ENCODE measurements at places on chromosomes 12 and 14.

- DNase-seq = peak; percentile 27
Observed at GRCh38 chr14:93655078-93655750, 133.1 kb downstream of the PRIMA1 start.

DNA sequence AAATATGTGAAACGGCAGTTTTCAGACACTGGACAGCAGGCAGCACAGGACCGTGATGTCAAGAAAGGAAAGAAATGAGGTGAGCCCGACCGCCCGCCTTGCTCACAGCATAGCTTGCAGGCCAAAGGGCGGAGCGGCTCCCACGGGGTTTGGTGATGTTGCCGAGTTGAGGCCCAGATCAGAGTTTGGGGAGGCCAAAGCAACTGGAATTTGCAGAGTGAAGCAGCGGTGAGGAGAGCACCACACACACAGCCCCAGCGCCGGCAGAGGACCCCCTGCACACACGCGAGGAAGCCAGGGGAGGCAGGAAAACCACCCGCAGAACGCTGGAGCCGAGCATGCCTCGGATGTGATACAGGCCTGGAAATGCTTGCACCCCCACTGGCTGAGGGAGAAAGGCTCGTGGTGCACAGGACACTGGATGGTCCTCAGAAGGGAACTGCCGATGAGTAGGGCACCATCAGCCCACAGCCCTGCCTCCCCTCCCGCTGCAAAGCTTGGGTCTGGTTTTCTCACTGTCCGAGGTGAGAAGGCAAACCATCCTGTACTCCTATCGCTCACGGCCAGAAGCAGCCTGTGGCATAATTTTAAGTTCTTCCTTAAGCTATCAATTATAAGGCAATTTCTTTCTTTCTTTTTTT, 25.7 kb upstream of the PLD4 start:
- DNase-seq = no peak

- DNase-seq = peak; percentile 94
Observed at GRCh38 chr14:41604721-41605531, 1.8 kb upstream of the LRFN5 start.

DNA sequence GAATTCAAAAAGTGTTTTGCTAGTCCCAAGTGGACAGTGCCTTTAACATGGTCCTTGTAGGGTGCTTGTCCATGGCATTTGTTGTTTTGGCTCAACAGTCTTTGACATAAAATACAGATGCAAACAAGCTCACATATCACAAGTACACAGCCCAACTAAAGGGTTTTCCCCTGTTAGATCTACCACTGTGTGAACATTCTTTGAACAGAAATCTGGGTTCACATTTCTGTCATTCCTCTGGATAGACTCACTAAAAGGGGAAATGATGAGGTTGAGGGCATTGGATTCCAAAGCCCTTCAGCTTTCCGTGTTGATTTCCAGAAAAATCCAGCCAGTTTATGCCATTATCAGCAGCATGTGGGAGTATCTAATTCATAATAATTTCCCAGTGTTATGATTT, 54.1 kb downstream of the EP400 start:
- no peak for DNase-seq

GRCh38 chr12:111347891-111348644, 20.8 kb downstream of the PHETA1 start:
- DNase-seq = no peak

GRCh38 chr12:109203480-109203879, 87.1 kb downstream of the ACACB start:
- no peak for DNase-seq

DNA sequence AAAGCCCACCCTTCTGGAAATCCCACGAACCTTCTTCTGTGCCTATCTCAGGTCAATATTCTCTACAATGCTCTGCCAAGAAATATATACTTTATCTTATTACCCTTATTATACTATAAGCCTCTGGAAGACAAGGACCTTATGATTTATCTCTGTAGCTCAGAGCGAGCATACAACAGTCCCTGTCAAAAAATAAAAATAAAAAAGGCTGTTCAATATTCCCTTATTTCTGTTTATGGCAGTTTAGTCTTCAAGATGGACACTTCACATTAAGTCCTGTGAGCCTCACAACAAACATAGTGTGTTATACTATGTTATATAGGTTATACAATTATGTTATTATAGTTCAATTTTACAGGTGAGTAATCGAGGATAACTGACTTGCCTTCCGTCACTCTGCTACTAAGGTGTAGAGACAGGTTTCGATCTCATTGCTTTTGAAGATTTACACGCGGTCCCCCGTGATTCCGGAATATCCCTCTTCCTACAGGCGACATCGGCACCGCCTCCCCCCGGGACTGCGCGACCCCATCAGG, 562 bp downstream of the EAPP start:
- no peak for DNase-seq

- DNase-seq = no peak
Observed at GRCh38 chr14:50497351-50497750, 35.0 kb downstream of the MAP4K5 start.

DNA sequence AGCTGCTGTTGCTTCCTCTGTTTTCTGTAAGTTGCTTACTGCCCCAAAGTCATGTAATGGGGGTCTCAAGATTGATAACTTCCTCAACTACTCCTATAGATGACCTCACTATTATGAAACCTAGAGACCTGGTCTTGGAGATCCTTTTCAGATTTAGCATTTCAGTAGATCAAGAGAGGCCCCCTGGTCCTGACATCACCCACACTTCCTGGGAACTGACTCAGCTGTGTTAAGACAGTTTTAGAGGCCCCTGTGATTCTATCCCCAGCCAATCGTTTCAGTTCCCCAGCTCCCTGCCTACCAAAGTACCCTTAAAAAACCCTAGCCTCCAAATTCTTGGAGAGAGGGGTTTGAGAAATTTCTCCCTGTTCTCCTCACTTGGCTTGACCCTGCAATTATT, 9.2 kb upstream of the ARG2 start:
- no peak for DNase-seq

DNA sequence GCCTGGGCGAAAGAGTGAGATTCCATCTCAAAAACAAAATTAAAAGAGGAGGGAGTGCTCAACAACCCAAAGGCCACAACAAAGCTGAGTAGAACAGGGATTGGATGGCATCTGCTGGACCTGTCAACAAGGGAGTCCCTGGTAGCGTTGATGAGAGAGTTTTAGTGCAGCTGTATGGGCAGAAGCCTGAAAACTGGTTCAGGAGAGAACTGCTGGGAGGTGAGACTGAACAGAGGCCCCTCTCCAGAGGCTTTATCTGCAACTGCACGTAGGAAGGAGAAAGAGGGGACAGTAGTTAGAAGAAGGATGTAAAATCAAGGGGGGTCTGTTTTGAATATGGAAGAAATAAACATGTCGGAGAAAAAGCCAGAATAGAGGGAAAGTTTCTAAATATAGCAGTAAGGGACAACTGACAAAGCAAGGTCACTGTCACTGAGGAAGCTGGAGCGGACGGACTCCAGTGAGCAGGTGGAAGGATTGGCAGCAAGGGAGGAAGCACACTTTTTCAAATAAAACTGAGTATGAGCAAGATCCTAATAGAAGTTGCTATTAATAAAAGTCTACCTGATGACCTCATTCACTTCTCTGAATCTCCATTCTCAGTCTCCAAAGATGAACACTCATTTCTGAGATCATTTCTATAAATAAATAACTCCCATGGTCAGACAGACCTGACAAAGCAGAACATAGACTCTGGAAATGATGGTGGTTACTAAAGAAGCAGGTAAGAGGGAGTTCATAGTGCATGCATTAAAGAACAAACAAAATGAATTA, 11.8 kb upstream of the ATF1 start:
- no peak for DNase-seq
